Left ventricle myocardium inferior (tissue), 1 donor: ENCODE measurements at places on chromosomes 2 and 18. TPM values are rescaled to one million over a fixed set of nuclear protein-coding genes. Genes with fewer than 3 reads are reported as not detected.

GRCh38 chr2:181694271-181694670 lies 14.0 kb upstream of the NEUROD1 start:
- no peak for DNase-seq
- H3K27me3 ChIP-seq = peaks cover 36% of the 10 kb centered on the region
- H3K27ac ChIP-seq = no peak overlapping the region
- no peaks in the 10 kb centered on the region for H3K36me3 ChIP-seq
- H3K4me1 ChIP-seq = no peaks in the 10 kb centered on the region
- no peak overlapping the region for H3K4me3 ChIP-seq

DNA sequence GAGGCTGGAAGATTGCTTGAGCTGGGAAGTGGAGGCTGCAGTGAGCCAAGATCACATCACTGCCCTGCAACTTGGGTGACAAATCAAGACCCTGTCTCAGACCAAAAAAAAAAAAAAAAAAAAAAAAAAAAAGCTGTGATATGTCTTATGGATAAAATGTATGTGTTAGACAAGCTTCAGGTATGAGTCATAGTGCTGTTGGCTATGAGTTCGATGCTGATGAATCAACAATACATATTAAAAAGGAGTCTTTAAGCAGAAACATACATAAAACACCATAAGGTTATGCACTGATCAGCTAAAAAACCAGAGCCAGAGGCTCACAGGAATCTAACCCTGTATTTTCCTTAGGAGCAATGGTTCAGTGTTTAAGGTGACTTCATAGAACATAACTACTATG lies 332.3 kb downstream of the NCKAP5 start:
- no peak for DNase-seq
- H3K36me3 ChIP-seq = no peaks in the 10 kb centered on the region
- no peak overlapping the region for H3K27ac ChIP-seq
- peaks cover 14% of the 10 kb centered on the region for H3K4me1 ChIP-seq
- no peak overlapping the region for H3K4me3 ChIP-seq
- H3K27me3 ChIP-seq = no peaks in the 10 kb centered on the region

DNA sequence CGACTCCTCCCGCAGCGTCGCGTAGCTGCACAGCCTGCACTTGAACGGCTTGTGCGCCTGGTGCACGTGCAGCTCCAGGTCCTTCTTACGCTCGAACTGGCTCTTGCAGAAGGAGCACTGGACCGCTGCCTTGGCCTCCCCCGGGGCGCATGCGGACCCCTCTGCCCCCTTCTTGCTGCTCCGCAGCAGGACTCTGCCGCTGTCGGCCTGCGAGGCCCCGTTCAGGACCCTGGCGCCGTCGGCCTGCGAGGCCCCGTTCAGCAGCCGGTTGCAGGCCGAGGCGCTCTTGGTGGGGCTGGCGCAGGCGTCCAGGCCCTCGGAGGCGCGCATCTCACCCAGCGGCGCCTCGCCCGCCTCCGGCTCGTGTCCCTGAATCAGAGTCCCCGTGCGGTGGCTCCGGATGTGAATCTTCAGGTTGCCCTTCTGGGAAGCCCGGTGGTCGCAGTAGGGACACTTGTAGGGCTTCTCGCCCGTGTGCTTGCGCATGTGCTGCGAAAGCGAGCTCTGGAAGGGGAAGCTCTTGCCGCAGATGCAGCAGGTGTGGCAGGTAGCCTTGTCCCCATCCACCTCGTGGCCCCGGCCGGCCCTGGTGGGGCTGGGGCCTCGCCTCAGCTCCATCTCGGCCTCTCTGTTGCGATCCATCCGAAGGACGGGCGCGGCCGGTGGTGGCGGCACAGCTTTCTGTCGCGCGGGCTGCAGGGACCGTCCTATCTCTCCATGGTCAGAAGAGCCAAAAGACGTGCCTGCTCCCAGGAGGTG lies 52.5 kb downstream of the ZNF516 start:
- peaks cover 37% of the 10 kb centered on the region for H3K4me1 ChIP-seq
- H3K27ac ChIP-seq = no peak overlapping the region
- no peak overlapping the region for H3K4me3 ChIP-seq
- H3K36me3 ChIP-seq = peaks cover 35% of the 10 kb centered on the region
- no peaks in the 10 kb centered on the region for H3K27me3 ChIP-seq
- DNase-seq = no peak

DNA sequence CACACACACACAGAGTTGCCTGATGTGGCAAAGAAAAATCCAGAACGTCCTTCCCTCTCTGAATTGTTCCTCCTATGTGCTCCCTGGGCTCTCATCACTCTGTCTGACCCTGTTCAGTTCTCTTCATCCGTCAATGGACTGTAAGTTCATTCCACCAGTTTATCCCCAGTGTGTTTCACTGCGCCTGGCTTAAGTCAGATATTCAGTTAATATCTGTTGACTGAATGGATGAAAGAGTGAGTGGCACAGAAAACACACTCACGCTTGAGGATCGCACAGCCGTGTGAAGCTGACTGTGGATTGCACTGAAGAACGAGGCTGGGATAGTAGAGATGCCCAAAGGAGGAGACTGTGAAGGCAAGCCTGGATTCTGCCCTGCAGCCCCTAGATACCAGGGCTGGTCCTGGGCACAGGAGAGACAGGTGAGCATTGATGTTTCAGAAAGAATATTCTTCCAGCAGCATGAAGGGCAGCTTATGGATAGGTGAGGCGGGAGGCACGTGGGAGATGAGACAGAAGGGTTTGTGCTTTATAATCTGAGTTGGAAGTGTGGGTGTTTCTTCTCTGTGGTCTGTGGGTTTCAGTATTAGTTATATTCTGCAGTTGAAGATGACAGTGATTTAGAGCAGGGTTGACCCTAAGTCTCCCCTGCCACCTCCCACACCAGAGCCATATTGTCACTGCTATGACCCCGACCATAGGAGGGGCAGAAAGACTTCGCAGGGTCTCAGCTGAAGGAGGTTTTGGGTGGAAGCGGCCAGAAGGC lies 129.9 kb downstream of the SOCS6 start:
- DNase-seq = no peak
- no peaks in the 10 kb centered on the region for H3K36me3 ChIP-seq
- no peak overlapping the region for H3K4me3 ChIP-seq

DNA sequence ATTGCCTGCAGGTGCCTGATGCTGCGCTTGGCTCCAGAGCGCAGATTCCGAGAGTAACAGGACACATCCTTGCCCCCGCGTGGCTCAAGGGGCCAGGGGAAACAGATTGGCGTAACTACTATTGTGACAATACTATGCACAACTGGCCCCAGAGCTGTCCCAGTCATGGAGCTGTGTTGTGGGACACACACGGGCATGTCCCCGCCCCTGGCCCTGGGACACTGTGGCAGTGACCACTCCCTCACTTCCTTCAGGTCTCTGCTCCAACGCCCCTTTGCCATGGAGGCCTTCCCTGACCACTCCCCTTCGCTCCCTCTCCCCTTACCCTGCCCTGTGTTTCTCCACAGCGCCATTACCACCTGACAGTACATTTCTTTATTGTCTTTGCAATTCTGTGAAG lies 132.1 kb downstream of the SMAD2 start:
- H3K4me3 ChIP-seq = no peak overlapping the region
- H3K27ac ChIP-seq = no peak overlapping the region
- H3K36me3 ChIP-seq = no peaks in the 10 kb centered on the region
- H3K4me1 ChIP-seq = peaks cover 11% of the 10 kb centered on the region
- H3K27me3 ChIP-seq = peaks cover 4% of the 10 kb centered on the region

DNA sequence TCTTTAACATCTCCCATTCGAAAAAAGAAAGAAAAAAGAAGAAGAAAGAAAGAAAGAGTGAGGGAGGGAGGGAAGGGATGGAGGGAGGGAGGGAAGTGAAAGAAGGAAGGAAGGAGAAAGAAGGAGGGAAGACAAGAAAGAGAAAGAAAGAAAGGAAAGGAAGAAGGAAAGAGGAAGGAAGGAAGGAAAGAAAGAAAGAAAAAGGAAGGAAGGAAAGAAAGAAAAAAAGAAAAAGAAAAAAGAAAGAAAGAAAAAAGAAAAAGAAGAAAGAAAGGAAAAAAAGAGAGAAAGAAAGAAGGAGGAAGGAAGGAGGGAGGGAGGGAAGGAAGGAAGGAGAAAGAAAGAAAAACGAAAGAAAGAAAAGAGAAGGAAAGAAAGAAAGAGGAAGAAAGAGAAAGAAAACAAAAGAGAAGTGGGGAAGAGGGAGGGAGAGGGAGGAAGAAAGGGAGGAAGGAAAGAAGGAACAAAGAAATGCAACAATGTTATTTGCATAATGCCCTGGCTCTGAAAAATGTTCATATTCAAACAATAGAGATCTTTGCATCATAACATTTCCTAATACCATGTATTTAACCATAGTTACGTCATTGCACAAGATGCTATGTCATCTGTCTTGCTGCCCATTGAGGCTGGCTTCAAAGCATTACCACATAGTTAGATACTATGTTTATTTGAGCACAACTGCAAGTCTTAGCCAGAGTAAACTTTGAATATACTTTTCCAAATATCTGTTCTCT lies 550.6 kb downstream of the DSC3 start:
- no peaks in the 10 kb centered on the region for H3K36me3 ChIP-seq
- no peak overlapping the region for H3K4me3 ChIP-seq
- no peaks in the 10 kb centered on the region for H3K4me1 ChIP-seq
- no peak overlapping the region for H3K27ac ChIP-seq
- DNase-seq = no peak

Gene SPDYA
- 0.14 TPM for total RNA-seq

DNA sequence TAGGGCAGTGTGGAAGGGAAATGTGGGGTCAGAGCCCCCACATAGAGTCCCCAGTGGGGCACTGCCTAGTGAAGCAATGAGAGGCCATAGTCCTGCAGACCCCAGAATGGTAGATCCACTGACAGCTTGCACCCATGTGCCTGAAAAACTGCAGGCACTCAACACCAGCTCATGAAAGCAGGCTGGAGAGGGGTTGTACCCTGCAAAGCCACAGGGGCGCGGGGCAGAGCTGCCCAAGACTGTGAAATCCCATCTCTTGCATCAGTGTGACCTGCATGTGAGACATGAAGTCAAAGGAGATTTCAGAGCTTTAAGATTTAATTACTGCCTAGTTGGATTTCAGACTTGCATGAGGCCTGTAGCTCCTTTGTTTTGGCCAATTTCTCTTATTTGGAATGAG lies 224.0 kb downstream of the TXNL1 start:
- no peaks in the 10 kb centered on the region for H3K36me3 ChIP-seq
- no peak for DNase-seq
- no peaks in the 10 kb centered on the region for H3K4me1 ChIP-seq
- no peaks in the 10 kb centered on the region for H3K27me3 ChIP-seq

GRCh38 chr2:150374492-150374891 lies 113.0 kb downstream of the RND3 start:
- H3K4me3 ChIP-seq = no peak overlapping the region
- no peaks in the 10 kb centered on the region for H3K36me3 ChIP-seq
- no peak overlapping the region for H3K27ac ChIP-seq
- H3K4me1 ChIP-seq = no peaks in the 10 kb centered on the region

Gene FIGN
- 12.9 TPM for total RNA-seq

- H3K36me3 ChIP-seq = peaks cover 97% of the 10 kb centered on the region
- no peak for DNase-seq
- no peak overlapping the region for H3K4me3 ChIP-seq
- H3K4me1 ChIP-seq = peaks cover 58% of the 10 kb centered on the region
- no peak overlapping the region for H3K27ac ChIP-seq
- no peaks in the 10 kb centered on the region for H3K27me3 ChIP-seq
These were observed 35.7 kb downstream of the KANSL3 start for GRCh38 chr2:96602330-96602823.

Gene PDE1A
- 17.3 TPM for total RNA-seq

DNA sequence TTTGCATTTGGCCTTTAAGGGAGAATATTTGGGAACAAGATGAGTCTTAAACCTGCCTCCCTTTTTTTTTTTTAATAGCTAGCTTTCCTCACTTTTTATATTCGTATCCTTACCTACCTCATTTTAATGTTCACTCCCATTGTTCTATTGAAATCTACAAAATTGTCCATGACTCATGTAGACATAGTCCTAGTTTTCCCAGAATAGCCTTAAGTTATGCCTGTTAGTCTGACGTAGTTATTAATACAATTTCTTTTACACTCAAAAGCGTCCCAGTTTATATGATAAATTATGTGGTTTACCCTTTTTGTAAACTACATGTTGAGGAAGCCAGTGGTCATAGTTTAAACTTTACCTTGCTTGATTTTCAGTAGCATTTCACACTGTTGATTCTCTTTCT lies 73.4 kb downstream of the UBR3 start:
- H3K27me3 ChIP-seq = no peaks in the 10 kb centered on the region
- H3K4me3 ChIP-seq = no peak overlapping the region
- peaks cover 40% of the 10 kb centered on the region for H3K36me3 ChIP-seq
- DNase-seq = no peak
- H3K27ac ChIP-seq = no peak overlapping the region

DNA sequence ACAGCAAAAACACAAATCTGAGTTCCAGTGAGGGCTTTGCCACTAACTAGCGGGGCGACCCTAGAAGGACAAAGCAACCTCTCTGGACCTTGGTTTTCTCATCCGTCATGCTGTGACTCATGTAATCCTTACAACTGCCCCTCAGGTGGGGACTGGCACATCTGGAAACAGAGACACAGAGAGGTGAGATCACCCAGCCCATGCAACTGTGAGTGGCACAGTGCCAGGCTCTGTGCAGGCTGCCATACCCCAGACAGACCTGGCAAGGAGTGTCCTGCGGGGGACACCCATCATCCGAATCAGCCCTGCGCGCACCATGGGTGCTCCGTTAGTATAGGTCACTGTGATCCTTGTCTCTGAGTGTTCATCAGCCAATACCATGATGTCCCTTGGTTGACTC lies 198.3 kb downstream of the SMAD7 start:
- no peak overlapping the region for H3K27ac ChIP-seq
- H3K4me1 ChIP-seq = peaks cover 72% of the 10 kb centered on the region
- no peaks in the 10 kb centered on the region for H3K27me3 ChIP-seq
- H3K36me3 ChIP-seq = no peaks in the 10 kb centered on the region
- no peak overlapping the region for H3K4me3 ChIP-seq
- no peak for DNase-seq

DNA sequence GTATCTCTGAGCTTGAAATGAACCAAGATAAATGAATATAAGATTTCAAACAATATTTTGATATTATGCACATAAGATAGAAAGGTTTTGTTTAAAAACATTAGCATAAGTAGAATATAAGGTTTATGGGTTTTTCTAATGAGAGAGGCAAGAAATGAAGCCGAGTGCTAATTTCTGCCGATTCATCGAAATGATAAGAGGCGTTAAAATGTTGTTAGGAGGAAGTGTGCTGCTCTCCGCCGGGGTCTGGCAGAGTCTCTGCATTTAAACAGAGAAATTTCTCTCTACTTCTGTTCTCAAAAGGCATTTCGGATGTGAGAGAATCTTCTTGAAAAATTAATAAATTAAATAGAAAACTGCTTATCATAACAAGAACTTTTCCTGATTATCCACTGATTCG lies 83.6 kb downstream of the MRPS9 start:
- H3K36me3 ChIP-seq = no peaks in the 10 kb centered on the region
- no peak for DNase-seq
- H3K27me3 ChIP-seq = peaks cover 33% of the 10 kb centered on the region
- no peaks in the 10 kb centered on the region for H3K4me1 ChIP-seq
- no peak overlapping the region for H3K27ac ChIP-seq

DNA sequence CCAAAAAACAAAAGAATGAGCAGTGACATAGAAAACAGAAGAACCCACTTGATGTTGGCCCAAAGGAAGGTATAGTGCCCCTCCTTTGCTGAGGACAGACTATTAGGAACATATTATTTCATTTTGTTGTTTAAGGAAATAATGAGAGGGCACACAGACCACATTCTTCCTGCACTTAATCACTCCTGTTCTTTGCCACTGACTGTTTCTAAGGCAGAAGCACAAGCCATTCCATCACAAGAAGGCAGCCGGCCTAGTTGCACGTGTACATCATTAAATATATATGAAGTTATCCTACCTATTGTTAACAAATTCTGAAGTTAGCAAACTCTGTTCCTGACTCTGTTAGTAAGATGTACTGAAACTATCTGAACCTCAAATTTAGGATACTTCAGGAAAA lies 110.0 kb downstream of the LNPK start:
- H3K4me3 ChIP-seq = no peak overlapping the region
- no peak for DNase-seq
- no peaks in the 10 kb centered on the region for H3K36me3 ChIP-seq
- H3K27me3 ChIP-seq = no peaks in the 10 kb centered on the region
